Activated naive CD4-positive, alpha-beta T cell (primary cell): ENCODE measurements at places on chromosomes 5 and 9.

DNA sequence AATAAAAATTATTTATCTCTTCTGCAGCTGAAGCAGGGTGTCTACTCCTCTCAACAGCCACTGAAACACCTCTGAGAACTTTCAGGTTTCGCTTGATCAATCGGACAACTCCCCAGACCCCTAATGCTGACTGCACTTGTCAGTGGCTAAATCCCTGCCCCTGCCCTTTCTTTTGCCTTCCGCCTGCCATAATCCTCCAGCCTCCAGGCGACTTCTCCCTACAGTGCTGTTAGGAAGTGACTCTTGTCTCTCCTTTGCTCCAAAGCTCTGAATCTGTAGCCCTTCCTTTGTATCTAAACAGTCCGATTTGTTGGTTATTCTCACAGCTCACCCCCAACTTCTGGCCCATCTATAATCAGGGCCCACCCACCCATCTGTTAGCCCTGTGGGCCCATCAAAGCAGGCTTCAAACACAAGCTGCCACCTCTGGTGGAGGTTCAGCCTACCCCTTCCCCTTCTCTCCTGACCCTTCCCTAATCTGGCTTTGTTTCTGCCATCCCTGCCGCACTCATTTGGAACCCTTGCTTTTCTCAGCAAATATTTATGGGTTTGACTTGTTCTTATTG, 53.7 kb upstream of the IFNK start:
- no peak for DNase-seq

DNA sequence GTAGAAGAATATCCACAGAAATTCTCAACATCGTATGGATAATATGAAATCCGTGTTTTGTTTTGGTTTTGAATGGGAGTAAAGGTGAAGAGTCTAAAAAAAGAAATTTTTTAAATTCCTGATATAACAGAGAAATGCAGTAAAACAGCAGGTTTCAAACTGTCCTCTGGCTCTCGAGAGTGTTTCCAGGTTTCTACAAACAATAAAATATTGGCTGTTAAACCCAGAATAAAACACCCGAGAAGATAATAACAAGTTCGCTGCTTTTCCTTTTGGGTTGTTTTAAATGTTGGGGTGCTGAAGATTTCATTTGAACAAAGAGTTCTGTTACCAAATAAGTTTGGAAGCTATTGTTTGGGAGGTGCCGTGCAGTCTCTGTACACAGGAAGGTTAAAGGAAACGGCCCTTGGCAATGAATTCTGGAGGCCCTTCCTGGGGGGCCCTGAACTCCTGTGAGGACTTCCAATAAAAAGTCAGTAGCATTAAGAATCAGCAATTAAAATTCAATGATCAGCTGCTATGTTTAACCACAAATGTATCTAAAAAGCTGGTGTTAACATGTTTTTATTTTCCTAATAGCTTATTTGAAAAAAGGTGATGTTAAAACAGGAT, 215.8 kb downstream of the TSSK1B start:
- no peak for DNase-seq

GRCh38 chr9:36717276-36717675, 144.6 kb downstream of the MELK start:
- DNase-seq, result no peak

- DNase-seq, result no peak
Measured at GRCh38 chr5:59956130-59956783, 62.7 kb upstream of the PDE4D start.

DNA sequence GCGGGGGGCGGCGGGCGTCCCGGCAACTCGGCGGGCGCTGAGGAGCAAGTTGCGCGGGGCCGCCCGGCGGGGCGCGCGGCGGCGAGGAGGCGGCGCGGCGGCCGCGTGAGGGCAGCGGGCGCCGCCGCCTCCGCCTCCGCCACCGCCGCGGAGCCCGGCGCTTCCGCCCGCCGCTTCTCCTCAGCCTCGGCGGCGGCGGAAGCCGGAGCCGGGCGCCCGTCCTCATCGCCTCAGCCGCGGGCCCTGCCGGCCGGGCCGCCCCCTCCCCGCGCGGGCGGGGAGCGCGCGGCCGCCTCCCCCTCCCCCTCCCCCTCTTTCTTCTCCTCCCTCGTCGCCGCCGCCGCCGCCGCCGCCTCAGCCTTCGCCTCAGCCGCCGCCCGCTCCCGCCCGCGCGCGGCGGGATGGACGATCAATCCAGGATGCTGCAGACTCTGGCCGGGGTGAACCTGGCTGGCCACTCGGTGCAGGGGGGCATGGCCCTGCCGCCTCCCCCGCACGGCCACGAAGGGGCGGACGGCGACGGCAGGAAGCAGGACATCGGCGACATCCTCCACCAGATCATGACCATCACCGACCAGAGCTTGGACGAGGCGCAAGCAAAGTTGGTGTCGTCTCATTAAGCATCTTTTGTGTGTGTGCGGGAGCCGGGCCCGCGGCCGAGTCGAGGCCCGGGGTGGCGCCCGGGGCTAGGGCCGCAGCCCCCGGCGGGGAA, at the start of gene PBX3:
PBX3 (plus strand) TSS at position 321 of the 712 bp plus-strand sequence.
- DNase-seq, result no peak

DNA sequence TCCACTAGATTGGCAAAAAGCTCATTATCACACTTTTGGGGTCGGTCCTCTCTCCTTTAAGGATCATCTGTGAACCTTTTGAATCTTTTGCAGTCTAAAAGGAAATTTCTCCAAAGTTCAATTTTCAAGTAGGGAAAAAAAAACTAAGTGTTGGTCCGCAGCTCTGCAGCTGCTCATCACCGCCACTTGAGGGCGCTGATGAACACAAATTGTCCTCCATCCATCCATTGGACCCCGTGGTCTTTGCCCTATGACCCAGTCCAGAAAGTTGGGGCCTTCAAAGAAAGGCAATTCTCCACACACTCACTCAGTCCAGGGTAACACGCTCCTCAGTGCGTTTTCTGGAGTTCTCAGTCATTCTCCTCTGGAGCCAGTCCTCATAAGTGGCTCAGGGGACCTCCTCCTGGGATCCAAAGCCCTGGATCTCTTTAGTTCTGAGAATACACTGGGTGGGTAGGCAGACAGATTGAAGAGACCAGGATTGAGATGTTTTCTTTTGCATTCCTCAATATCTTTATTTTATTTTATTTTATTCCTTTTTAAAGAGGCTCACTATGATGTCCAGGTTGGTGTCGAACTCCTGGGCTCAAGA, 63.6 kb upstream of the SLC28A3 start:
- DNase-seq, result no peak

DNA sequence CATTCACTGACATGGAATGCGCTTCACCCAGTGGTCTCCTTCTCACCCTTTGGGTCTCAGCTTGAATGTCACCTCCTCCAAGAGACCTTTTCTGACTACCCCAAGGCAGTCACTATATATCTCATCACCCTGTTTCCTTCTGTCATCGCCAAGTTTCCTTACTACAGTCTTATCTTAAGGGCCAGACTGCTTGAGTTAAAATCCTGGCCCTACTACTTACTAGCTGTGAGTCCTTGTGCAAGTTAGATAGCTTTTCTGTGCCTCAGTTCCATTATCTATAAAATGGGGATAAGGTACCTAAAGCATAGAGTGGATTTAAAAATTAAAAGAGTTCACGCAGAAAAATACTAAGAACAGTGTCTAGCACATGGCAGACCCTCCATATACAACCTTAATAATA, 132.4 kb downstream of the GABBR2 start:
- no peak for DNase-seq

- DNase-seq, result no peak
Measured at GRCh38 chr5:1668141-1668721, 131.4 kb downstream of the MRPL36 start.

GRCh38 chr5:175710326-175710725, 52.5 kb downstream of the HRH2 start:
- no peak for DNase-seq

- no peak for DNase-seq
Measured at GRCh38 chr9:75053869-75054268, 25.8 kb upstream of the CARNMT1 start.
